ENCODE measurements at places on chromosomes 5 and 9.

GRCh38 chr5:179146277-179146676 lies 86.1 kb downstream of the ZNF354C start:
- no peak for DNase-seq

GRCh38 chr9:3224931-3225330 lies 300.9 kb downstream of the RFX3 start:
- no peak for DNase-seq

GRCh38 chr9:129863059-129863690 lies 27.9 kb downstream of the USP20 start:
- DNase-seq, result peak; percentile 71

GRCh38 chr5:102090770-102091169 lies 205.3 kb downstream of the SLCO4C1 start:
- DNase-seq, result no peak

DNA sequence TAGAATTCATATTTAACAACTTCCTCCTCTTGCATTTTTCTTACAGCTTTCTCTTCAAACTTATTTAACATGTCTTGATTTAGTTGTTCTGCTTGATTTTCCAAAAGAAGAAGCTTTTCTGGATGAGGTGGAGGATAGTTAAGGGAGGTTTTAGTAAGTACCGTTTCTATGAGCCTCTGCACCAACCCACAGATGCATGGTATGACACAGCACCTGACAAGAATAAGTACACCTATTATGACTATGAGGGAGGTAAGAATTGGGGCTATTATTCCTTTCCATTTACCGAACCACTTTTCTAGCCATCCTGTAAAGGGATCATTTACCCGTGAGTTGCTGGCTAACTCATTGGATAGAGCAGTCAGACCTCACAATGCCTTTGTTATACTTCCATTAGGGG lies 2.5 kb upstream of the HMGCS1 start:
- DNase-seq, result no peak

Measured in T1000 (cell line).